Mesothelial cell of epicardium (in vitro differentiated cells): ENCODE measurements at places on chromosomes 13 and 19. TPM values are rescaled to one million over a fixed set of nuclear protein-coding genes. Genes with fewer than 3 reads are reported as not detected.

DNA sequence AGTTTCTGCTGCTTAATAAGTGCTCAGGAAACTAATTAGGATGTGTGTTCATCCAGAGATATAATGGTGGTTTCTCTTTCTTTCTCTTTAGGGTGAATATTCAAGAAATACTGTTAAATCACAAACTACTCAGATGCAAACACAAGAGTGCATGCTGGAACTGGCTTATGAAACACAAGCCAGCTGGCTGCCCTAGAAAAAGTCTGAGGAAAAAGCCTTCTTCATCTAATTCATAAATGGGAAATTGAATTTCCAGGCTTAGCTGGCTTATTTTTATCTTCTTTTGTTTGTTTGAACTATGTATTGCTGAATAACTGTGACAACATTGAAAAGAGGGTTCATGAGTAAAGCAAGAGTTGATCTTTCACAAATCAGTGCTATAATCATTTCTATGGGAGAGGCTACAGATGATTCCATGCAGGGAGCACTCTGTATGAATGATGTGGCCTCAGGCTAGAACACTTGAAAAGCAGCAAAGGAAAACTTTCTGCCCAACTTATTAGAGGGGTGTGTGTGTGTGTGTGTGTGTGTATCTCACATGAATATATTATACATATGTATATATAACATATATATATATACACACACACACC lies 69.8 kb upstream of the SCEL start:
- no peak for DNase-seq

DNA sequence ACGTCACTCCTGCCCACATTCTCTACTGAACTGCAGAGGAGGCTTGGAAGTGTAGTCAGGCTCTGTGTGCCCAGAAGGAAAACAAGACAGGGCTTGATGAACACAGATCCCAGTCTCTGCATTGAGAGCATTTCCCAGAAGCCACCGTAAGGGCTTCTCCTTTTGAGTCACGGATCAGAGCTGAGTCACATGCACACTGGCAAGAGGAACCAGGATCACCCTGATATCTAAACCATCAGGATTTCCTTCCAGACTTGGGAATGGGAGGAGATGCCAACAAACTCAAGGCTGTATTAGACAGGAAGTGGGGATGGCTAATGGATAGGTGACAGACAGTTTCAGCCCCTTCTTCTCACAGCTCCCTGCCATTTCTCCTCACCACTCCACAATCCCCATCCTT lies 17.7 kb upstream of the FBXO17 start:
- no peak for DNase-seq

DNA sequence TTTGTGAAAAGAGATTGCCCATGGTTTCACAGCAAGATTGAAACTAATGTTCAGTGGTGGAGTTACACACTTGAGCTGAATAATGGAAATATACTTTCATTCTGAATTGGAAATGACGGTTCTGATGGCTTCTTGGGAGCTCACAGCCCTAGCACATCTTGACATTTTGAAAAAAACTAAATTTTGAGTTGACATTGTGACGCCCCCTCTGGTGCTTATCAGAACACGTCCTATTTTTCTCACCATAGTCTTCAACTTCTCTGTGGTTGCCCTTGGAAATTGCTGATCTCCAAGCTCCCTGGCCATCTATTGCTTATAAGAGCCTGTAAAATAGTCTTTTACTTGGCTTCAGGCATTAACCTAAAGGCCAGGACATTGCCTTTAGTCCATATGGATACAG lies 202.1 kb downstream of the OXGR1 start:
- DNase-seq, result no peak

- no peak for DNase-seq
These were observed 5.5 kb upstream of the ZNF726 start for GRCh38 chr19:23909222-23909621.

DNA sequence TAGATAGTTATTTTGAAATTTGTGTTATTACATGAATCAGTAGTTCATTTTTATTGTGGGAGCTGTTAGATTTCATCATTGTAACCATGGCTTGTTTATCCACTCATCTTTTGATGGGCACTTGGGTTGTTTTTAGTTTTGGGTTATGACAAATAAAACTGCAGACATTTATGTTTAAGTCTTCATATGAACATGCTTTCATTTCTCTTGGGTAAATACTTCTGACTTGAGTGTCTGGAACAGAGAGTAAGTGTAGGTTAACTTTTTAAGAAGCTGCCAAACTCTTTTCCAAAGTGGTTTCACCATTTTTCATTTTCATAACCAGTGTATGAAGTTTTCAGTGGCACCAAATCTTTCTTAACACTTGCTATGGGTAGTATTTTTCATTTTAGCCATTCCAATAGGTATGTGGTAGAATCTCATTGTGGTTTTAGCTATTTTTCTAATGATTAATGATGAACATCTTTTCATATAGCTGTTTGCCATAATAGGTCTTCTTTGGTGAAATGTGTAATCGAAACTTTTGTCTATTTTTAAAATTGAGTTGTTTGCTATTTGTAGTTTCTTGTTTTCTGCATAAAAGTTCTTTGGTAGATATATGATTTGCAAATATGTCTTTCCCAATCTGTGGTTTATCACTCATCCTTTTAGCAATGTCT lies 17.9 kb downstream of the SLAIN1 start:
- DNase-seq, result no peak

DNA sequence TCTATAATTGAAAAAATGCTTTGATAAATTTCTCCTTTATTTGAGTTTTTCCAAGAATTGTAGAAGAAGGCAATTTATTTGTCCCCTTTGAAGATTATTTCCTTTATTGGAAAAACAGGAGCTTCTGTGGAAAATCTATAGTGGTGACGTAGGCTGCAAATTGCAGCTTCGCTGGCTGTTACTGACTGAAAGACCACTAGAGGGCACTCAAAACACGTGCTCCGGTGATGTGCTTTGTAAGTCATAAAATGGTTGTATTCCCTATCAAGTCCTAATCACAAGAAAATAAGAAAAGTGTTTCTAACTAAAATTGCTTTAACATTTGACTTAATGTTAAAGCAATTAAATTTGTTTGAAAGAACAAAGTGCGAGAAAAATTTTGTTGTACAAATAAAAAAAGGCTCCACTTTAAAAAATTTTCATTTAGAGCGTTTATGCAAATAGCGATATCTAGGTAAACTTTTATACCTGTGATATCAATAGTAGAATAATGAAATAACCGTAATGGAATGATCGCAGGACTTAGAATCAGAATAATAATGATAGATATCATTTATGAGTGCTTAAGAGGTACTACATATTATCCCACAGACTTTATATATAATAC lies 638.2 kb upstream of the SPRY2 start:
- no peak for DNase-seq

DNA sequence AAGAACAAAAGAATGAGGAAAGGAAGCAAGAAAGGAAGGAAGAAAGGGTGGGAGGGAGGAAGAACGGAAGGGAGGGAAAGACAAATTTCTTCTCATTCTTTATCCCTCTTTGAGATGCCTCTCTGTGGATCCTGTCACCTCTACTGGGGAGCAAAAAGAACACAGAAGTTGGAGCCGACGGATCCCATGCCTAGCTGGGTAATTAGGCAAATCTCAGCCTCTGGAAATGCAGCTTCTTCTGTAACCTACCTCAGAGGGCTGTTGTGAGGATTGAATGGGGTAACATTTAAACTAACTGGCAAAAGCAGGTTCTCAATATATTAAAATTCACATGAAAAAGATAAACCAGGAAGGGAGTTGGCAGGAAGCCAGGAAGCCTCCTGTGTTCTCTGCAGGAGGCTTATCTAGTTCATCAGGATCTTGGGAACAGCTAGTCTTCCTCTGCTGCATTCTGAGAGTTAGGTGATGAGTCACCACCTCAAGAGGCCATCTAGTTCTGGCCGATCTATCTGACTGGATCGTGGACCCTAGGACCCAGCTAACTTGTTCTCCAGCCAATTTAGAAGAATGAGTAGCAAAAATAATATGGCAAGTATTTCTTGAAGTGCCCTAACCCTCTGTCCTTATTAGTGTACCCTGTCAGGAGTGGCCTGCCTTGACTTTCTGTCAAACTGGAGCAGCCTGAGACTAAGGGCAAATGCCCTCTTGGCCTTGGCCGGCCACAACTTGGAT lies 15.2 kb upstream of the CPB2 start:
- DNase-seq, result peak; percentile 57

DNA sequence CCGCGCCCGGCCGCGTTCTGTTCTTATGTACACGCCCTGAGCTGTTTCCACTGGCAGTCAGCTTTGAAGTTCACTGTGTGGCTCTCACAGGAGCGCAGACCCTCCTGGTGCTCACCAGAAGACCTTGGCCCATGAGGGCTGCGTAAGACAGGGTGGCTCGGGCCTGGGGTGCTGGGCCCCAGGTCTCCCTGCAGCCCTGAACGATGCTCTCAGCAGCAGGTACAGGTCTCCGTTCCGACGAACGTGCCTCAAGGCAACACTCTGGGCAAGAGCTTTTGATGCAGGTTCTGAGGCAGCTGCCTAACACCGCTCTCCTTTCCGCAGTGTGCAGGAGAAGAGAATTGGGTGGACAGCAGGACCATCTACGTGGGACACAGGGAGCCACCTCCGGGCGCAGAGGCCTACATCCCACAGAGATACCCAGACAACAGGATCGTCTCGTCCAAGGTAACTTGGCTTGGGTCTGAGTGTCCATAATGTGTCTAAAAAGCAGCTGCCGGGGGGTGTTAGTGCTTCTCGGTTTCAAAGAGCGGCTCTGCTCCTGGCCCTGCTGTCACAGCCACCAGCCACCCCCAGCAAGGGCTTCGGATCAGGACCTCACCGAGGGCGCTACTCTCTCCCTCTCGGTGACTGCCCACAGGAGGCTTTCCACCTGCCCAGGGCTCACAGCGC lies 95.1 kb downstream of the ATP11A start:
- DNase-seq, result no peak

DNA sequence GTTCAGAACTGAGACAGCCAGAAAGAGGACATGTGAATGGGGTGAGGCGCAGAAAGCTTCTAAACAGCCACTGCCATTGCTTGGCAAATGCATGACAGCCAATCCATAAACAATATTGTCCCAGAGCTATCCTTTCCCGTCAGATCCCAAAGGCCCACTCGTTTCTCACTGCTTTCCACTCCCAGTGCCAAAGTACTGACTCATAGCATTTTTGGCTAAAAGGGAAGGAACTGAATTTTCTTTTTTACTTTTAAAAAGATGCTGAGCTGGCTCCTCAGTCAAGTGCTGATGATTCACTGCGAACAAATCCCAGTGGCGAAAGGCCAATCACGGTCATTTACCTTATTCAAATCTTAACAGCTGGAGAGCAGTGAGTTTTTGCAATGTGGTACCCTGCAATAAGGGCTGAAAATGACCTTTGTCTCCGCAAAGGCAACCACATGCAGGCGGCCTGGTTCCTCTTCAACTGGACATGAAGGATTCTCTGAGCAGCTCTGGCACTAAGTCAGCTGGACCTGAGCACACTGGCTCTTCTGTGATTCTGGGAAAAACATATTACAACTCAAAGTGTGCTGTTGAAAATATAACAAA lies 151.7 kb downstream of the DCLK1 start:
- no peak for DNase-seq

DNA sequence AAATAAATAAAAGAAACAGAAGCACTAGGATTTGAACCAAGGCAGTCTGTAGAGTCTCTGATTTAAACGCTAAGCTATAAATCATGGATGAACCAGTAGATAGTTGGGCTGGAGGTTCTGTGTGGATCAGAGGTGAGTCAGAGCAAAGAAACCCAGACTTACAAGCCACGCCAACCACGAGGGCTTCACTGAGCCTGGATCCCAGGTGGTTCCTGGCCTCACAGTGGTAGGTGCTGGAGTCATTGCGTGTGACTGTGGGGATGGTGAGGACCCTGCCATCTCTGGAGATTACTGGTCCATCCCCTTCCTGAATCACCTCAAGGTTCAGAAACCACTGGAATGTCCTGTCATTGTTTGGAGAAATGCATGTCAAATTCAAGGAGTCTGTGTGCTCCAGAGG lies 19.3 kb upstream of the CEACAM20 start:
- DNase-seq, result no peak

GRCh38 chr13:79668201-79668752 lies 187.3 kb downstream of the NDFIP2 start:
- no peak for DNase-seq

SLC25A23 gene
- total RNA-seq, result 60.8 to 67.5 TPM (median 65.5 TPM) in 3 replicates

C19orf33 gene
- 4.2 to 5.9 TPM (median 4.6 TPM) in 3 replicates for total RNA-seq

PCDH9 gene
- total RNA-seq, result 26.9 to 31.2 TPM (median 29.7 TPM) in 3 replicates

KCNN4 gene
- 5.4 to 6.4 TPM (median 6.1 TPM) in 3 replicates for total RNA-seq

RCBTB1 gene
- 24.2 to 24.4 TPM (median 24.3 TPM) in 3 replicates for total RNA-seq

KIR3DL2 gene
- total RNA-seq, result not detected in 3 replicates

ABHD13 gene
- 10.0 to 10.9 TPM (median 10.3 TPM) in 3 replicates for total RNA-seq
